ENCODE measurements at places on chromosomes 7 and 10.

- DNase-seq, result no peak
These were observed 18.7 kb upstream of the RBM20 start for GRCh38 chr10:110625356-110625894.

DNA sequence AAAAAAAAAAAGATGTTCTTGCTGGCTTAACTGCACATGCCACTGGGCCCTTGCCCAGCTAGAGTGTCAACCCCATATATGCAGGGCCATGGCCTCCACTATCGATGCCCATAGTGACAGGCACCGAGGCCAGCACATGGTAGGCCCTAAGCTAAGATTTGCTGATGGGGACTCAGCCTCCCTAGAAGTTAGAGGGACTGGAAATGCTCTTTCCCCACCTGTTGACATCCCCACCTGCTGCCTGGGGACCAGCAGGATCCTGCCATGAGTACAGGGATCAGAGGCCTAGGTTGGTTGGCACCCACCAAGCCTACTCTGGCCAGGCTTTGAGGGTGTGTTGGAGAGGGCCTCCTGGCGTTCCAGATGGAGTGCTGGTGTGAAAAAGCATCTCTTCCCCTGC lies 16.0 kb upstream of the SLC18A2 start:
- DNase-seq, result no peak

DNA sequence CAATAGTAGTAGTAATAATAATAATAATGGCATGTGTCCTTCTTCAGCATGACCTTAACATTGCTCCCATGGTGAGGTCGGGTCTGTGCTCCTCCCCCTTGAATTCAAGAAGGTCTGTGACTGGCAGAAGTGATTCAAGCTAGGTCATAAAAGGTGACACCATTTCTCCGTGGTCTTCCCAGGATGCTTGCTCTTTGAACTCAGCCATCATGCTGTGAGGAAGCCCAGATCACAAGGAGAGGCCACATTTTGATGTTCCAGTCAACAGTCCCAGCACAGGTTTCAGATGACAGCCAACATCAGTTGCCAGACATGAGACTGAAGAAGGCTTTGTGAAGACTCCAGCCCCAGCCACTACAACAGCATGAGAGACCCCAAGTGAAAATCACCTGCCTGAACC lies 83.9 kb downstream of the SEPTIN14 start:
- DNase-seq, result no peak

GRCh38 chr10:20743942-20744341 lies 153.2 kb downstream of the NEBL start:
- DNase-seq, result no peak

DNA sequence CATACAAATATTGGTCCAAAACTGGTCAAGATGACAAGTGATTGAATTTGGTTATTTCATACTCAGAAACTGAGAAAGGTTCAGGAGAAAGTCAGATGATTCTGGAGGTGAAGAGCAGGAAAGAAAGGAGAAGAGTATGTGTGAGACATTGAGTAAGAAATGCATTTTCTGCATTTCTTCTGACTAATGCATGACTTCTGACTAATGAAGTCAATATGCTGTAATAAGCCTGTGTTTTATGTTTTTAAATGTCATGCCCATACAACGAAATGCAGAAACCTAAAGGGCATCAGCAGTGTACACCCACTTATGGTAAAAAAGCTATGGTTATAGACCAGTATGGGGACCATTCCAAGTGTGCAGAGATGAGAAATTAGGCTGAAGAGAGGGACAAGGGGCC lies 1227.8 kb upstream of the SORCS1 start:
- DNase-seq, result no peak

- peak; percentile 69 for DNase-seq
These were observed at the start of gene ZNF239 for GRCh38 chr10:43574001-43574892. Gene ZNF239 (minus strand): TSS chr10:43574616. CDS start chr10:43558079, 16,537 bp downstream.

- no peak for DNase-seq
These were observed 1.3 kb upstream of the SLC26A5 start for GRCh38 chr7:103447073-103447960.

- no peak for DNase-seq
These were observed 22.0 kb downstream of the CYTH3 start for GRCh38 chr7:6250364-6250833.

GRCh38 chr7:154910125-154910524 lies 92.8 kb downstream of the PAXIP1 start:
- DNase-seq, result no peak

GRCh38 chr10:50216894-50217293 lies 34.4 kb downstream of the ASAH2 start:
- no peak for DNase-seq

DNA sequence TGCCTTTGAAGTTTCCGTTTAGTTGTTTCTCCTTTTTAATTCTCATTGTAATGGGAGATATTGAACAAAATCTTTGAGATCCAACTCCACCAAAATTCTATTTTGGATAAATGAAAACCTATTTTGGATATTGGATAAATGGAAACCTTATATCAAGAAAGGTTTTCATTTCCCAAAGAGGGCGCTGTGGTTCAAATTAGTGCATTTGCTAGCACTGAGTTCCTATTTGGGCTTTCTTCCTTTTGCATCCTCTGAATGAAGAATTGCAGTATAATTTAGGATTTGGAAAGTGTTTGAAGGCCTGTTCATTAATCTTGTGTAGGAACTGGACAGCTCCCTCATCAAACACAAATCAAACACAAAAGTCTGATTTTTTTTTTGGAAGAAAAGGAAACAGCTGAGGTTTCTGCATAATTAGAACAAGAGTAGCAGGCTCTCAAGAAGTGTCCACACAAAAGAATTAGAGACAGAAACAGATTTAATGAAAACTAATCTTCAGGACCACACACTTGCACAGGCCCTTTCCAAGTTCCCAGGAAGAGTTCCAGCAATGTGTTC lies 80.8 kb upstream of the KLF14 start:
- DNase-seq, result no peak

DNA sequence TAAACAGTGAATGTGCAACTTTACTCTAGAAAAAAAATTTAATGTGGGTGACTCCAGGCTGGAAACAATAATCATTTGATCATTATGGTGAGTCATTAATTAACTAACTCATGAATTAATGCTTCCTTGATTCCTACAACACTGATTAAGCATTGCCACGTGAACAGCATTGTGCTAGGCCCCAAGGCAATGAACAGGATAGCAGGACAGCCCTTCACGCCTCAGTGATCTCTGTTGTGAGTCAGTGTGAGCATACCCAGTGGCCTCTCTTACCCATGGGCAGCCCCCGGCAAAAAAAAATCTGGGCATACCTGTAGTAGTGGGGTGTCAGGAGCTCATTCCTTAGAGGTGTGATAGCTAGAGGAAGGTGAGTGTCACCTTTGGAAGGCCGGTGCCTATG lies 76.0 kb downstream of the DENND2A start:
- no peak for DNase-seq

DNA sequence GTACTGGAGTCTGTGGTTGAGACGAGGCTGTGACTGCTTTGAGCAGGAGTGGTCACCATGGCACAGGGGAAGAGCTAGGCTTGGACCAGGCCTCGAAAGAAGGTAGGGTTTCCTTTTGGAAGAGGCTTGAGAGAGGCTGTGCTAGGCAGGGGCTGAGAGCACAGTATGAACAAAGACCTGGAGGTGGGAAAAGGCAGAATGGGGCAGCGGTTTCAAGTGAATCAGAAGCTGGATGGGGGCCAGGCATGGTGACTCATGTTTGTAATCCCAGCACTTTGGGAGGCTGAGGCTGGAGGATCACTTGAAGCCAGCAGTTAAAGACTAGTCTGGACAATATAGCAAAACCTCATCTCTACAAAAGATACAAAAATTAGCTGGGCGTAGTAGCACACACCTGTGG lies 65.9 kb downstream of the CLIP2 start:
- peak; percentile 13 for DNase-seq

DNA sequence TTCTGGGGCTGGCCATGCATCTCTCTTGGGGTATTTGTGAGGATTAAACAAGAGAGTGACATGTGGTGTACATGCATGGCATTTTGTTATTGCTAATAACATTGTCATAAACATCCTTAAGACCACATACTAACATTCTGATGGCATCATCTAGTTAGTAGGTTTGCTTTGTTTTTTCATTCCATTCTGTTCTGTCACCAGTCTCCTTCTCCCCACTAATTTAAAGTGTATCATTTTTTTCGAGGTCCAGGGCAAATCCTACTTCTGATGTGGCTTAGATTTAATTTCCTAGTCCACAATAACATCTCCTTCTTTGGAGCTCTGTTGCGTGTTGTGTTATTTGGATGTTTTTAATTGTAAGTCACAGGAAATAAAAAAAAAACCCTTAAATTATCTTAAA lies 248.1 kb downstream of the LRMDA start:
- DNase-seq, result no peak

- no peak for DNase-seq
These were observed 4.6 kb upstream of the USP6NL start for GRCh38 chr10:11616021-11616420.

GRCh38 chr10:112938808-112939482 lies 11.1 kb upstream of the TCF7L2 start:
- no peak for DNase-seq

DNA sequence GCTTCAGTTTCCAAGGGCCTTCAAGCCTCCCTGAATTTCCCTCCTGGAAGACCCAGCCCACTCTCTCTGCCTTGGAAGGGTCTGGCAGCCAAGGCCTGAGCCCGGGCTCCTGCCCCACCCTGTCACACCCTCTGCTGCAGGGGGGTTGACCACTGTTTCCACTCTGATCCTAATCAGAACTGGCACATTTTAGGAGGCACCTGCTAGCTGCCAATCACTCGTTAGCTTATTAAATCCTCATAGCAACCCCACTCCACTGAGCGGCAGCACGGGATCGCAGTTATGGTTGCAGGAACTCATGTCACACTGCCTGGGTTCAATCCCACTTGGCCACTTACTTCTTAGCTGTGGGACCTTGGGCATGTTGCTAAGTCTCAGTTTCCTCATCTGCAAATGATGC lies 12.9 kb downstream of the HSPB1 start:
- DNase-seq, result no peak

- no peak for DNase-seq
These were observed 44.8 kb upstream of the DMBT1 start for GRCh38 chr10:122515588-122516231.

GRCh38 chr7:89958525-89959068 lies 195.7 kb upstream of the STEAP1 start:
- DNase-seq, result no peak

DNA sequence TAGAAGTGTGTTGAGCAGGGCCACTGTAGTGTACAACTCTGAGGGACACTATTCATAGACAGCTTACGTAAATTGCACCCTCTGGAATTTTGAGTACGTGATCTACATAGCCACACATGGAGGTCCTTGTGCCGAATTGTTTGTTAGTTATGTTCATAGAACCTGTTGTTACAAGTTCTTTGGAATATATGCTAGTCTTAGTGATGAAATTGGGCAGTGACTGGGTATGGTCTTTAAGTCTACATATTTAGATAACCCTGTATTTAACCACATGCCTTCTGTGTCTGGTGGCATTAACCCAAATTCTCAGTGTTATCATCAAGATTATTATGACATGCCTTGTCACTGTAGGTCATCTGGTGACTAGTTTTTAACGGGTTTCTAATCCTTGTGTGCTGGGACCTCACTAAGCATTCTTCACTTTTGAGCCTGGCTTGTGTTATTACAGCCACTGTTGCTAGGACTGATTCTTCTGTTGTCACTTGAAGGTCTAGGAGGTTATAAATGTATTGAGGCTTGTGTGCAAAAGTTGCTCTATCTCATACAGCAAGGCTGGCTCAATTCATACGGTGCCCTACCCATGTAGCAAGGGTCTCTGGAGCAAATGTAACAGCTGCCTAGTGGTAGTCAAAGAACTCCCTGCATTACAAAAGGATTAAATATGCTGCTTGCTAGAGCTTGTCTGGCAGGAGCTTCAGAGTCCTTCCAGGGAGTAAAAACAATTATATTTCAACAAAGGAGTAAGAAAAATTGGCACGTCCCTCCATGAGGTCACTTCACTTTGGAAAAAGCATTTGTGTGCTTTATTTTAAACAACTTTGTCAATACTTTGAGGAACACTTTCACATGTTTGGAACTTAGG lies 65.4 kb downstream of the CDK14 start:
- no peak for DNase-seq

DNA sequence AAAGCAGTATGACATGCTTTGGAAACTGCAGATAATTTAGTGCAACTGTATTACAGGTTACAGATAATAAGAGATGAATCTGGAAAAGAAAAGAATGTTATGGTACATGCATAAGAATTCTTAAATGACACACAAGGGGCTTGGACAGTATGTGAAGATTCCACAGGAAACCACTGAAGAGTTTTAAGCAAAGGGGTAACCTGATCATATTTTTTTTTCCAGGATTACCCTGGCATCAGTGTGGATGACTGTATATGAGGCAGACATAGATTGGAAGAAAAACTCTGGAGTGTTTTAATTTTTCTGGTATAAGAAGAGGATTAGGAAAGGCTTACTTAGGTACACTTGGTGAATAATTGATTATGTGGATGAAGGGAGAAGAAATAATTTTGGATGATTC lies 8.1 kb downstream of the TFPI2 start:
- DNase-seq, result no peak

DNA sequence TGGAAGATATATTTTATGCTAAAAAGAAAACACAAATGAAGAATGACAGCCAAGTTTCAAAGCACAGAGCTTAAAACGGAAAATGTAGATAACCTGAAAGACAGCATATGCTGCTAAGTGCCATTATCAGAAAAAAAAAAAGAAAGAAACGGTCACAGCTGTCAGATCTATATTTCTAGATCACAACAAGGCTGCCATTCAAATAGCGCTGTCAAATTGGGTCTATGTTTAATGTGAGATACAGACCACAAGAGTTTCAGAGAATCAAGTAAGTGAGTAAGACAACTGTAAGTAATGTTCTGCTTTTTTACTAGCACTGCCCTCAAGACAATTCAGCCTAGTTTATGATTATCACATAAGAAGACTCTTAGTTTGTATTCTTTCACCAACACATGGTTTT lies 66.1 kb upstream of the RNF148 start:
- DNase-seq, result no peak

GRCh38 chr7:98251231-98251600 lies 816 bp downstream of the TECPR1 start:
- DNase-seq, result no peak

Data from thoracic aorta (tissue), 2 donors.